Fibroblast of skin of abdomen (primary cell): ENCODE measurements at places on chromosomes 3 and 15.

- DNase-seq: no peak
These were observed 66.8 kb downstream of the FLNB start for GRCh38 chr3:58074997-58075396.

DNA sequence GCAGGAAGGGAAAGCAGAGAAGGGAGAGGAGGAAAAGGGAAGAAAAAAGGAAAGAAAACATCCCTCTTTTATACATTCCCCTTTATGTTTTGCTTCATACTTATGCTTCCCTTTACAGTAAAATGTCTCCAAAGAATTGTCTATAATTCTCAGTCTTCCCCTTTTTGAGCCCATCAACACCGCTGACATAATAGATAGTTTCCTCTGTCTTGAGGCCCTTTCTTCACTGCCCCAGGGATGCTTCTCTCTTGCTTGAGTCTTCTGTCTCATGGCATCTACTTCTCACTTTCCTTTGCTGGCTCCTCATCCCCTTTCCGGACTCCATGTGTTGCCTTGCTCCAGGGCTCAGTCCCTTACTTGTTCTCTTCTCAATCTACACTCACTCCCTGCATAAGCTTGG is 99.7 kb upstream of the DAZL start:
- no peak for DNase-seq

- DNase-seq: no peak
These were observed 14.1 kb downstream of the OTOL1 start for GRCh38 chr3:161510510-161511260.

GRCh38 chr15:52050416-52050815 is 31.4 kb downstream of the MAPK6 start:
- peak; percentile 73 for DNase-seq

DNA sequence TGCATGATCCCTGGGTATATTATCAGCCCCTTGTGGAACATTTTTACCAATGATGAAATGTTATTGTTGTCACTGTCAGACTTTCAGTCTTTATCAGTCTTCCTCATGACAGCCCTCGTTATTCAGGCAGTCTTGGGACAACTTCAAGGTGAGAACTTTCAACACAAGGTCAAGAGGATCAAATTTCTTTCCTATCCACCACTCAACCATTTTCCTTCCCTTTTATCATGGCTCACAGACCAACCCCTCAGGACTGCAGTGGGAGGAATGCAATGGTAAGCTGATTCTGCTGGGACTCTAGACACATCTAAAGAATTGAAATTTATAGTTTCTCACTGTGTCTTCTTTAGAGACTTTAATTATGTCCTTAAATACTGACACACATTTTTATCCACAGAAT is 107.0 kb upstream of the LSAMP start:
- no peak for DNase-seq
